ENCODE measurements at places on chromosomes 6 and 20. TPM values are rescaled to one million over a fixed set of nuclear protein-coding genes. Genes with fewer than 3 reads are reported as not detected.

- DNase-seq, result no peak
- H3K36me3 ChIP-seq, result no peaks in the 10 kb centered on the region
- H3K27ac ChIP-seq, result no peak overlapping the region
- no peaks in the 10 kb centered on the region for H3K27me3 ChIP-seq
These were observed 97.6 kb upstream of the ZNF217 start for GRCh38 chr20:53691060-53691810.

DNA sequence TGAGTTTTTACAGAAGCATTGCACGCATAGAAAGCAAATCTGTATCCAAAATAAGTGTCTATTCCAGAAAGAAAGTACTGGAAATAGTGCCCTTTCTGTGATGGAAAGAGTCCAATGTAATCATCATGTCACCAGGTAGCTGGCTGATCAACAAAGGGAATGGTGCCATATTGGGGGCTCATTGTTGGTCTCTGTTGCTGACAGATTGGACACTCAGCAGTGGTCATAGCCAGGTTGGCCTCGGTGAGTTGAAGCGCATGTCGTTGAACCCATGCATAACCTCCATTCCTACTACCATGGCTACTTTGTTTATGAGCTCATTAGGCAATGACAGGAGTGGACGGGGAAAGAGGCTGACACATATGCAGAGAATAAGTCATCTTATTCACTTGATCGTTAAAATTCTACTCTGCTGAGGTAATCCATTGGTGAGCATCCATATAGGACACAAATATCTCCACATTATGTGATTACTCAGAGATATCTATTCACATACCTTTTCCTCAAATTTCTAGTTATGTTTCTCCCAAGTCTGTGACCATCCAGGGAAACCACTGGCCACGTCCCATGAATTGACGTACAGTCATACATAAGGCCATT, 560.5 kb downstream of the HAO1 start:
- H3K27ac ChIP-seq, result no peak overlapping the region
- H3K4me1 ChIP-seq, result no peaks in the 10 kb centered on the region
- no peaks in the 10 kb centered on the region for H3K36me3 ChIP-seq
- no peaks in the 10 kb centered on the region for H3K27me3 ChIP-seq
- DNase-seq, result no peak

DNA sequence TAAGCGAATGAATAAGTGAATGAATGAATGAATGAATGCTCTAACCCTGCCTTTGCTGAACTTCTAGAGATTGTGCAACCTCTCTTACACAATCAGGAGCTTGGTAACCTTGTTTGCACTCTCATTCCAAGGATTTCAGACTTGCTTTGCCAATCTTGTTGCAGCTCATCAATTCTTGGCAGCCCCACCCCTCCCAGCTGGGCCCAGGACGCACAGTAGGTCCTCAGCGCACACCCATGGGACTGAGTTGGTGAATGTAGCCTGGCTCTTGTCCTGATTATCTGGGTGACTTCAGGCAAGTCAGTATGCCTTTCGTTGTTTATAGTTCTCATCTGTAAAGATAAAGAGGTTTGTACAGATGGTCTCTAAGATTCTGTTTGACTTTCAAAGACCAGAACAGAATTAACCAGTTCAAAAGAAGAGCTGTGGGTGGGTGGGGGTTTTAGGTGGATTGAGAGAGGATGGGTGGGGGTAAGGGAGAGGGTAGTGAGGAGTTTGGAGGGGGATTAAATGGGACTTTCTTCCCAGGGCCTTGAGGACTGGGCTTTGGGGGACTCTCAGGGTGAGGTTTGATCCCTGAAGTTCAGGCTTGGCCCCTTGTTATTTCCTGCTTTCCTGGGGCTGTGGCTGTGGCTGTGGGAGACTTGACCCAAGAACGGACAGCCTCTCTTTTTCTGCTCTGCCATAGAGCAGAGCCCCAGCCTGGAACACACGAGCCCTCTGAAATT, 33.2 kb downstream of the VEGFA start:
- no peak for DNase-seq
- H3K36me3 ChIP-seq, result no peaks in the 10 kb centered on the region
- H3K27me3 ChIP-seq, result no peaks in the 10 kb centered on the region
- no peaks in the 10 kb centered on the region for H3K4me1 ChIP-seq
- H3K4me3 ChIP-seq, result no peak overlapping the region
- H3K27ac ChIP-seq, result no peak overlapping the region

DNA sequence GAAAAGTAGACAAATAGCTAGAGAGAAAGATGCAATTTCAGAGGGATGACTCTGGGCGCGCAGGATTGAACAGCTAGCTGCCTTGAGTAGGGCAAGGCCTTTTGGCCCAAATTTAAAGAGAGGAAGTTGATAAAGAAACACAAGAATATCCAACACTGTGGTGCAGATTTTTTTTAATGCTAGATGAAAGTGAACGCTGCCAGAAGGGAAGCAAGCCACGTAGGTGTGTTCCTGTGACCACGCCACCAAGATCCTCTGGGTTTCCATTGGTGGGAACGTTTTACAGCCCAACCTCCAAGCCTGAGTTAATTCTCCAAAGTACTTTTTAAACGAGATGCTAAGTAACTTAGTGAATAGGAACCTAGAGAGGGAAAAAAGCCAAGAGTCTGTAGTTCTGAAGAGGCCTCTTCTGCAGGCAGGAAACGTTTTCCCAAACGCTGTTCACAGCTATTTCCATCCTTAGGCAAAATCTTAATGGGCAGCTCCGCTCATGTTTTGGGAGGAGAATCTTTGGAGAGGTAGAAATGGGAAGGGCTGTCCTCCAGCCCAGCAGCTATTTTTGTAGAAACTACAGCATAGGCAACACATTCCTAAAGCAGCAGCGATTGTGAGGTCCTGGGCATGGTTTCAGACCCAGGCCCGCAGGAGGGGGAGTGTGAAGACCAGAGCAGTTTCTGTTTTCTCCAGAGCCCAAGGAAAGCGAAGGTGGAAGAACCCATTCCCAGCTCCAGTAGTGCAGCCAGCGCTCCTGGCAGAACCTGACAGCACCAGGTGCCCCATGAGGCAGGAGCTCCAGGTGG, 8.2 kb downstream of the LY86 start:
- H3K4me1 ChIP-seq, result peaks cover 37% of the 10 kb centered on the region
- no peak overlapping the region for H3K27ac ChIP-seq
- H3K36me3 ChIP-seq, result no peaks in the 10 kb centered on the region
- peak; percentile 46 for DNase-seq

DNA sequence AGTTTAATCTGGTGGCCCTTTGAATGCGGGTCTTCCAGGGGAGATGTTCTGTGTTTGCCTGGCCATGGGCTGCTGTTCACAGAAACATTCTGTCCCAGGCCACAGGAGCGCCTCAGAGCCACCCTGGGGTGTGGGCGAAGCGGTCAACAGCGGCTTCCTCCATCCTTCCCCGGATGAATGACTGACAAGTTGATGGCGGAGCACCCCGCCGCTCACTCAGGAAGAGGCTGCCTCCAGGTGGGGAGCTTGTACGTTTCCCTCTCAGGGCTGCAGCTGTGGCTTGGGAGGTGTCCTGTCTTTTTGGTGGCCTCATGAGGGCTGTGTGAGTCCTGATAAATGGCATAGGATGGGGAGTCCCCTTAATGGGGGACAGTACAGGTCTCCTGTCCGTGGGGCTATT, 178.4 kb downstream of the NRN1 start:
- no peak for DNase-seq
- no peaks in the 10 kb centered on the region for H3K36me3 ChIP-seq
- H3K27me3 ChIP-seq, result no peaks in the 10 kb centered on the region

DNA sequence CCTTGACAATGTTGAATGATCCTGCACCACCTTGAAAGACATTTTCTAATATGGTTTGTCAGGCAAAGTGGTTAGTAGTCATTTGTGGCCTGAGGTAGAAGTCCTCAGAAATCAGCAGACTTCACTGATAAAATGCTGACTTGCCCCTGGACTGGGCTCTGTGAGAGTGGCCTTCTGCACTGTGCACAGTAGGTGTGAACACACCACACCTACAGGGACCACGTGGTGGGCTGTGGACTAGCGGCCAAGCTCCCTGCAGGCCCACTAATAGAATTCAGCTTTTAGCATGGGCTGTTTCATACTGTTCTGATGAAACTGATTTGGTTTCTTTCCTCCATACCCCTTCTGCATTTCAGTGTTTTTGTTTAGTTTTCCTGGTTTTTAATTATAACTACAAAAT, 7.3 kb downstream of the BPHL start:
- H3K27me3 ChIP-seq, result no peaks in the 10 kb centered on the region
- no peak overlapping the region for H3K4me3 ChIP-seq
- no peaks in the 10 kb centered on the region for H3K4me1 ChIP-seq
- DNase-seq, result no peak
- no peaks in the 10 kb centered on the region for H3K36me3 ChIP-seq

DNA sequence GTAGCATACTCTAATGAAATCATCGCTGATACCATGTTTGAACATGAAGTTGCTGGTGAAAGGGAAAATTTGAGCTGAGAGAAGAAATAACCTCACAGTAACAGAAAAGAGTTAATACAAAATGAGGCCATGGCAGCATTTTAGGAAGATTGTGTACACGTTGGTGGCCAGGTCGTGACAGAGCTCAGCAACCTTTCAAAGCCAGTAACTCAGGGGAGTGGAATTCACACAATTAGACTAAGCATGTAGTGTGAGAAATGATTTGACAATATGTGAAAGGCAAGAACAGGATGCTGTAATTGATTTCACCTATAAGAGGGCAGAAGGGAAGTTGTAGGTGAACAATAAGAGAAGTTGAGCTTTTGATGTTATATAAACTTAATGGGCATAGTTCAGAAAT, 246.3 kb downstream of the OGFRL1 start:
- H3K4me3 ChIP-seq, result no peak overlapping the region
- no peak overlapping the region for H3K27ac ChIP-seq
- H3K4me1 ChIP-seq, result no peaks in the 10 kb centered on the region
- no peaks in the 10 kb centered on the region for H3K36me3 ChIP-seq
- no peaks in the 10 kb centered on the region for H3K27me3 ChIP-seq

DNA sequence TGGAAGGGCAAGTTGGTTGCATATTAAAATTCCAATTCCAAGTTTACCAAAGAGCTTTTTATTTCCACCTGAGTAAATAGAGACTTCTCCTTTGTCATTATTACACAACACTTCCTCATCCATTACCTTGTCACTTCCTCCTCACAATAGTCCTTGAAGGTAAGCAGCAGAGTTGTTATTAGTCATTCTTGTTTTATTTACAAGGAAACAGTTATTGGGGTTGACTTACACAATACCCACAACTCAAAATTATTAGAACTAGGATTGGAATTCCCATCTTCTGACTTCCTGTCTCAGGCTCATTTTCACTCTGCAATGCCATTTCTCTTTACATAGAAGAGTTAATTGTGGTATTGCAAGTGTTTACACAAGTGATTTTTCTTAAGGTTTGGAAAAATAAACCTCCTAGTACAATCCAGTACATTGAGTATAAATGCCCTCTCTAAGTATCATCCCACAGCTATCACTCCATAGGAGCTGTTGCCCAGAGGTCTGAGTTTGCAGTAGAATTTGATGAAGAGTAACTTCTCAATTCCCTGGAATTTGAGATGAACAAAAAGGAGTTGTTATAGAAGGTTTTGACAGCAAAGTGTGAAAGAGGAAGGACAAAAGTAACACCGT, 28.9 kb upstream of the MTRF1L start:
- no peaks in the 10 kb centered on the region for H3K36me3 ChIP-seq
- no peaks in the 10 kb centered on the region for H3K4me1 ChIP-seq
- DNase-seq, result no peak
- no peaks in the 10 kb centered on the region for H3K27me3 ChIP-seq
- H3K27ac ChIP-seq, result no peak overlapping the region

GRCh38 chr20:57483287-57484050, 41.5 kb downstream of the CTCFL start:
- no peaks in the 10 kb centered on the region for H3K27me3 ChIP-seq
- no peak for DNase-seq
- H3K36me3 ChIP-seq, result no peaks in the 10 kb centered on the region
- H3K4me1 ChIP-seq, result no peaks in the 10 kb centered on the region
- H3K4me3 ChIP-seq, result no peak overlapping the region

DNA sequence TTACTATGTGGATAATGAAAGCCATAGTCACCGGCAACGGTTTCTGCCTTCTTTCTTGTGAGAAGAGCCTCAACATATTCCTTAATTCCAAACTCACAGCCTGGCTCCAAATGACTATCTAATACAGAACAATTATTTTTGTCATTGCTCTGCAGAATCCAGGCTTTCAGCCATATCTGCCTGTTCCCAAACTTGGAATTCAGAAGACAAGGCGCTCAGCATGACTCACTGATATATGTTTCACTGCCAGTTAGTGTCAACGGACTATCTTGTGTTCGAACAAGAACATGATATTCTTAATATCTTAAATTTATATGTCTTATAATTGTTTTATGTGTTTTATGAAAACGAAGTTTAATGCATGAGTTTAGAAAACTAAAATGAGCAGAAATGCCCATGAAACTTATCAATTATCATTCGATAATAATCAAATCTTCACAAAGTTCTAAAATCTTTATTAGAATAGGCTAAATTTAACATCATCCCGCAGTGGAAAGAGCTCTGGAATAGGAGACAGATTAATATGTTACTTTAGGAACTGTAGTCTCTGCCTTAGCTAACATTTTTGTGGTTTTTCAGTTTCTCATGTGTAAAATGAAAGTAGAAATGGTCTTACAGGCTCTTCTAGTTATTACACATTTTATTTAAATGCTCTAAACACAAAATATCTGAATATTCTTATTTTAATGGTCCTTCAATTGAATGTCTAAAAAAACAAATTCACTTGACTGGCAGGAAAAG, 669.3 kb upstream of the GJE1 start:
- no peak for DNase-seq
- no peaks in the 10 kb centered on the region for H3K36me3 ChIP-seq
- no peak overlapping the region for H3K4me3 ChIP-seq
- H3K4me1 ChIP-seq, result peaks cover 8% of the 10 kb centered on the region

DNA sequence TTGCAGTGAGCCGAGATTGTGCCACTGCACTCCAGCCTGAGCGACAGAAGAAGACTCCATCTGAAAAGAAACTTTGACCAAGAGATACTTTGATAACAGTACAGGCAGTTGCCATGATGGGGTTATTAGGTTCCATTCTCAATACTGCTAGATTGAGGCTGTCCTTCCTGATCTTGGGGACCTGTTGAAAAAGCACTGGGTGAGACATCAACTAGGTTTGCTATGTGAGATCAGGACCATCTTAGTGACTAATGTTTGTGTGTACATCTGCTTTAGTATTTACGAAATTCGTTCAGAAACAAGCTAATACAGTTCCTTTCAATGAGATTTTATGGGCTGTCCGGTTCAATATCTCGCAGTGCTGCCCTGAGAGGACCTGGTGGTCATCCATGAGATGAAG, 2.6 kb downstream of the DSE start:
- no peak for DNase-seq
- H3K36me3 ChIP-seq, result no peaks in the 10 kb centered on the region
- H3K4me1 ChIP-seq, result peaks cover 10% of the 10 kb centered on the region
- no peaks in the 10 kb centered on the region for H3K27me3 ChIP-seq

GRCh38 chr20:50053362-50054230, 59.4 kb downstream of the UBE2V1 start:
- no peak for DNase-seq
- H3K4me1 ChIP-seq, result no peaks in the 10 kb centered on the region
- no peaks in the 10 kb centered on the region for H3K36me3 ChIP-seq
- no peak overlapping the region for H3K27ac ChIP-seq

AVP gene
- total RNA-seq, result not detected

ARMC12 gene
- total RNA-seq, result 1.5 TPM

DCDC2 gene
- not detected for total RNA-seq

OVOL2 gene
- not detected for total RNA-seq

RBBP8NL gene
- not detected for total RNA-seq

Data from naive thymus-derived CD4-positive, alpha-beta T cell (primary cell).